ENCODE measurements at places on chromosomes 7 and 10. TPM values are rescaled to one million over a fixed set of nuclear protein-coding genes. Genes with fewer than 3 reads are reported as not detected.

Gene OAT
- total RNA-seq, result 48.2 TPM

Gene TRIM74
- total RNA-seq, result 0.17 TPM

Gene FKBP6
- not detected for total RNA-seq

Gene HMX2
- total RNA-seq, result not detected

Gene SFTPA1
- total RNA-seq, result not detected

Gene C1GALT1
- 43.4 TPM for total RNA-seq

Gene NUDT1
- 86.8 TPM for total RNA-seq

Gene GPR37
- total RNA-seq, result not detected

Gene PIK3CG
- total RNA-seq, result 26.9 TPM

Gene ELN
- total RNA-seq, result not detected

Gene CYP3A7
- total RNA-seq, result not detected

Gene PNLIPRP2
- not detected for total RNA-seq

Gene WIPF3
- total RNA-seq, result not detected

Gene MSS51
- total RNA-seq, result 1.5 TPM

Gene HOXA7
- total RNA-seq, result not detected

Gene SORCS1
- total RNA-seq, result not detected

Gene LRIT1
- not detected for total RNA-seq

Gene DKK1
- not detected for total RNA-seq

Gene RSPH10B
- 0.25 TPM for total RNA-seq

Gene AS3MT
- total RNA-seq, result not detected

Gene DRGX
- total RNA-seq, result not detected

Gene SLC29A3
- total RNA-seq, result 5.8 TPM

Gene FBXO24
- total RNA-seq, result 0.36 TPM

Gene PPP2R2D
- total RNA-seq, result 23.8 TPM

Gene ADARB2
- not detected for total RNA-seq

Gene LIPN
- not detected for total RNA-seq

Gene GRID2IP
- 0.40 TPM for total RNA-seq

Gene C10orf120
- total RNA-seq, result not detected

Gene ANKRD1
- total RNA-seq, result not detected

Gene PILRA
- total RNA-seq, result 0.48 TPM

Gene FAM221A
- total RNA-seq, result 7.1 TPM

Gene SCRN1
- 4.7 TPM for total RNA-seq

Gene TAS2R16
- total RNA-seq, result not detected

Gene PDE6C
- total RNA-seq, result not detected

Gene MMP21
- total RNA-seq, result not detected

Gene LAMB4
- not detected for total RNA-seq

Gene RASA4B
- total RNA-seq, result 23.7 TPM

Gene OR2A12
- total RNA-seq, result not detected

Gene SEMA3E
- not detected for total RNA-seq

Gene NXPH1
- total RNA-seq, result not detected

Gene CACNB2
- total RNA-seq, result not detected

Gene CFTR
- not detected for total RNA-seq

Gene NDUFB8
- total RNA-seq, result 311 TPM

Gene SUN1
- total RNA-seq, result 56.8 TPM

Gene TAS2R60
- total RNA-seq, result not detected

Gene SLC26A3
- total RNA-seq, result not detected

Gene BHLHA15
- 0.36 TPM for total RNA-seq

Gene PTF1A
- not detected for total RNA-seq

Gene STX1A
- total RNA-seq, result 24.1 TPM

Gene MYH16
- total RNA-seq, result not detected

Gene LRGUK
- not detected for total RNA-seq

Gene PNLIPRP3
- total RNA-seq, result not detected

Gene ALOX5
- total RNA-seq, result 0.52 TPM

Gene CPA1
- total RNA-seq, result not detected

Gene CTTNBP2
- total RNA-seq, result not detected

Gene PON1
- total RNA-seq, result not detected

Gene CPEB3
- 2.1 TPM for total RNA-seq

Gene HYCC1
- 27.8 TPM for total RNA-seq

Gene ITPRID1
- total RNA-seq, result not detected

Gene PRSS2
- not detected for total RNA-seq

All from activated CD8-positive, alpha-beta memory T cell treated with anti-CD3 and anti-CD28 coated beads for 36 hours (primary cell).